ENCODE measurements at places on chromosomes 5 and 9. TPM values are rescaled to one million over a fixed set of nuclear protein-coding genes. Genes with fewer than 3 reads are reported as not detected.

Gene MED27
- 26.6 TPM for polyA plus RNA-seq

Gene ZFP37
- 3.7 TPM for polyA plus RNA-seq

Gene ELAVL2
- 0.54 TPM for polyA plus RNA-seq

Gene S1PR3
- polyA plus RNA-seq: 47.4 TPM

Gene SLC36A2
- 0.03 TPM for polyA plus RNA-seq

Gene GIN1
- 6.4 TPM for polyA plus RNA-seq

Gene FLT4
- 8.4 TPM for polyA plus RNA-seq

All from urinary bladder (tissue), 4 donors.